ENCODE measurements at places on chromosomes 6 and 20.
A peak's percentile ranks its signal among the peaks of the same experiment; 100 is the strongest.

GRCh38 chr6:71608646-71609045 is 277.7 kb upstream of the RIMS1 start:
- DNase-seq: no peak

- no peak for DNase-seq
Observed at GRCh38 chr20:1163105-1163504, 21.7 kb downstream of the TMEM74B start.

DNA sequence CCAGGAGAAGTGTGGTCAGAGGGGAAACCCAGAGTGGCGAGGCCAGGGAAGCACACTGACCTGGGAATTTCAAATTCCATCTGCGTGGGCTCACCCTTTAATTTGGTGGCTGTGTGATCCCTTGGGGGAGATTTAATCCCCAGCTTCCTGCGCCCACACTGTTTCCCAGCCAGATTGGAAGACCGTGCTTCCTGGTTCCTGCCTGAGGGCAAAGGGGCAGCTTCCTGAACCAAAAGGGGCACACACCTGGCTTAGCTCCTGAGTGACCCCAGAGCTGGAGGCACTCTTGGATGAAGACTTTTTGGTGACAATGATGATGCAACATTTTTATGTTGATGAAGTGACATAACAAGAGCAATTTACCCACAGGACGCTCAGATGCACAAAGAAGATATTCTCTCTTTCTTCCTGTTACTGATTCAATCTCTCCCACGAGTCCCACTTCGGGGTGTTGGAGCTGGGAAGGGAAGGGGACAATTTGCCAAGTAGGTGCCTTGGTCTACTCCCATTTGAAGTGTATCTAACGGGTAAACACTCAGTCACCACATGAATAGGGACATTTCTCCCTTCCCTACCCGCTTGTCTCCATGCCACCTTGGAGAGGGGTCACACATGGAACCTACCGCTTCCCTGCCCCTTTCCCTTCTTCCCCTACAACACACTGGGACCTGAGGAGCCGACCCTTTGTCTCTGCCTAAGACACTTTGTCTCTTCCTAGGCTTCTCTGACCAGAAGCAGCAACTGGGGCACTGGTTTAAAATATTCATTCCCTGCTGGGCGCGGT is 28.6 kb upstream of the CDKN1A start:
- DNase-seq: no peak

DNA sequence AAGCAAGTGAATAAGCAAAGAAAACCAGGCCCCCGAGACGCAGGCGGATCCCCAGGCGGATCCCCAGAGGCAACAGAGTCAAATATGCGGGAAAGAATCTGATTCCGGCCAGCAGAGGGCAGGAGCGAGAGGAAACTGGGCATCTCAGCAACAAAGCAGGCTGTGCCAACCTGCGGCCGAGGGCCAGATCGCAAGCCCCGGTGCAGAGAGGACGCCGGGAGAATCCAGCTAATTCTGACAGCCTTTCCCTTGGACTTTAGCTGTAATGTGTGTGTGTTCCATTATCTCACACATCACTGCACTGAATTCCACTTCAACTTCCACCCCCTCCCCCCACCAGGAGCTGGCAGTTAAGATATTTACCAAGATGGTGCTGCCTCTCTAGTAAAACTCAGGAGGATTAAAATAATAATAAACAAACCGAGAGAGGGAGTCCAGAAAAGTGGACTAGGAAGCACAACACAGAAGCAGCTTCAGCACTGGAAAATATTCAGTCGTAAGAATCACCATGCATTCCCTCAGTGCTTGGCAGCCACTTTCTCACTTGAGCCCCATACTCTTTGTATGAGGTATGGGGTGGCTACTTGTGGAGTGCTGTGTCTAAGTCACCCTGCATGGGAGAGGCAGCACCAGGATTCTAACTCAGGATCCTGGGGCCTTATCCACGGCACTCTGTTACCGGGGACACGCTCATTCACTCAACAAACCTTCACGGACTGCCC is 66.2 kb upstream of the SNX9 start:
- peak; percentile 90 for DNase-seq

DNA sequence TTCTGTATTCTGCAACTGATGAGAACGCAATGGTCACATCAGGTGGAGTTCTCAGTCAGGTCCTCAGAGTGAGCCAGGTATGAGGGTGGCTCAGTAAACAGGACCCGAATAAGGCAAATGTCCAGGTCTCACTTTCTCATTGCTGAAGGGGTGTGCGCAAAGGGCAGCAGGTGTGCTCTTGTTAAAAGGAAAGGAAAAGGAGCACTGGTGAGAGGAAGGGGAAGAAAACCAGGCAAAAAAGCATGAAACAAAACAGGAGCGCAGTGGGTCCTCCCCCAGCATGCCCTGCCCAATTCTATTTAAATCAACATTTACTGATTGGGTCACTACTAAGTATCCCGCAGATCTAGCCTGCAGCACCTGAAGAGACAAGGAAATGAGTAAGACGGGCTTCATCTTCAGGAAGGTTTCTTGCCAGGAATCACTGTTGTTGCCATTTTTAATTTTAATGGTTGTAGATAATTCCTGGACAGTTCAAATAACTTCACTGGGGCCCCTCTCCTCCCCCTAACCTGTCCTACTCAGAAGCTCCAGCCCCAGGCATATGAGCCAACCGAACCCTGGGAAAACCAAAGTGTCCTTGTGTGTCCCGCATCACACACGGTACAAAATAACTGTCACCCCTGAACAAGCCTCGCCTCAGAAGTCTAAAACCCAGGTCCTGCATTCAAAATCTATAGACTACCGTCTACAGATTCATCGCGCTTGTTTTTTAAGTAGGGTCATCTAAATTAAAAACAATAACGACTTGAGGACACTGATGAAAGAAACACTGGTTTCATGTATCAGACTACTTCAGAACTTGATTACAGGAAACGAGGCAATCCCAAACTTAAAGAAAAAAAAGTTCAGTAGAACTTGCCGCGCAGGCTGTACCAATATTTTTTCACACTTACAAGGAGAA is 980 bp downstream of the MBOAT1 start:
- DNase-seq: no peak

- DNase-seq: no peak
Observed at GRCh38 chr6:439641-440167, 48.2 kb downstream of the IRF4 start.

DNA sequence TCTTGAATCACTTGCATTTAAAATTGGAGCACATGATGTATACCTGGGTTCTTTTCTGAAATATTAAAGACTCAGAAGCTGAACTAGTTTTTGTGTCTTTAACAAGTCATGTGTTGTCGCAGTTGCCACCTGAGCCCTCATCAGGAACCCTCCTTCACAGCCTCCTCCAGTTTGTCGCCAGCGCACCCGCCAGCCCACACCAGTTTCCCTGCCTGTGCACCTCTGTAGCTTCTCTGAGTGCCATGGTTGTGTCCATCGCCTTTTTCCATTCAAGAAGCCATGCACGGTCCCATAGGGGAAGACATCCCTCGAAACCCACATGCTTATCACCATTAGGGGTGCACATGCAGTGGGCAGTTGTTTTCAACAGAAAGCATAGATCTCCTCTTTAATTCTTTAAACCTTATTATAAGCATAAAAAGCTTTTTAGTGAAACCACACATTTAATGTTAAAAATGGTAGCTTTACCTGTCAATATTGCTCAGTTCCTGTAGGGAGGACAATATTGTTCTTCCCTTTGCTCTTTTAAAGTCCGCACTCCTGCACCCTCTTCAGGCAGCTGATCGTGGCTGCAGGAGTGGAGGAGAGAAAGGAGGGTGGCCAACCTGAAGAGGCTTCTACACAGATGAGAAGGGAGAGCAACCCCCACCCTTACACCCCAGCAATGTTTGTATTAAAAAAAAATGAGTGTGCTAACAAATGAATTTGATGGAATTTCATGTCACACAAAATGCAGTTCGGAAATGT is 121.9 kb downstream of the CFAP61 start:
- DNase-seq: no peak

GRCh38 chr20:57395111-57395966 is 4.1 kb downstream of the RBM38 start:
- DNase-seq: peak; percentile 83

DNA sequence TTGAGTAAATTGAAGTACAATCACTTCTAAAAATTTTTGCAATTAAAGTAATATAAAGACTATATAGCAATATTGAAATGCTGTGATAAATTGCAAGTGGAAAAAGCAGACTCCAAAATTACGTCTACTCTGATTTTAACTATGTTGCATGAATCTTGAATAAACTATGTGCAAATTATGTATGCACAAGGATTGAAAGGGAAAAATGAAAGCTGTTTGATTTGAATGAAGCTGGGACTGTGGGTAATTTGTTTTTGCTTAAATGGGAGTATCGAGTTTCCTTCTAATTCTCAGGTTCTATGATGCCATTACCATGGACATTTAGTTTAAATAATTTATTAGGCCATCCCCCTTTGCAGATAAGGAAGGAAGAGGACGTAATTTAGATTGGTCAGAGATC is 198.7 kb upstream of the MYLIP start:
- no peak for DNase-seq
